ENCODE measurements at places on chromosomes 2 and 18.

GRCh38 chr2:96764253-96764637, 3.5 kb downstream of the CNNM4 start:
- DNase-seq: peak; percentile 81

DNA sequence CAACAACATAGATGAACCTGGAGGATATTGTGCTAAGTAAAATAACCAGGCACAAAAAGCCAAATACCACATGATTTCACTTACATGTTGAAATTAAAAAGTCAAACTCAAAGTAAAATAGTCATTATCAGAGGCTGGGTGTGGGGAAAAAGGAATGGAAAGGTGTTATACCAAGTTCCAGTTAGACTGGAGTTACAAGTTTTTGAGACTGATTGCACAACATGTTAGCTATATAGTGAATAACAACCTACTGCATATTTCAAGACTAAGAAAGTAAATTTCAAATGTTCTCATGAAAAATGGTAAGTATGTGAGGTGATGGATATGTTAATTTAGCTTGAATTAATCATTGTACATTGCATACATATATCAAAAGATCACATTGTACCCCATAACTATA, 116.8 kb upstream of the HNMT start:
- no peak for DNase-seq

- no peak for DNase-seq
Observed at GRCh38 chr2:200379481-200380090, 73.1 kb downstream of the SPATS2L start.

- DNase-seq: no peak
Observed at GRCh38 chr18:69022426-69022825, 224.5 kb downstream of the CCDC102B start.

GRCh38 chr2:287471-287885, 413 bp downstream of the ALKAL2 start:
- peak; percentile 61 for DNase-seq

DNA sequence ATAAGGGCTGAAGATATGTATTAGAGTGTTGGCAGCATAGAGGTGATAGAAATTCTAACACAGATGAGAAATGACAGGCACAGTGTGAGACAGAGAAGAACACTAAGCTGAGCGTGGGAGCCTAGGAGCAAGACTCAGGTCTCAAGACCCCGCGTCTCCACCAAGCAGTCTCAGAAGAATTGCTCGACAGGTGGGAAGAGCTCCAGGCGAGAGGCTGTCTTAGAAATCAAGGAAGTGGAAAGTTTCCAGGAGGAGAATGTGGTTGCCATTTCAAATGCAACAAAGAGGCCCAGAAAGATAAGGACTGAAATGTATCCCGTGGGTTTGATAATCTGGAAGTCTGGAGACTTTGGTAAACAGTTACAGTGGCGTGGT, 31.5 kb upstream of the CAB39 start:
- DNase-seq: no peak

GRCh38 chr2:15223887-15224286, 337.2 kb downstream of the NBAS start:
- peak; percentile 72 for DNase-seq

DNA sequence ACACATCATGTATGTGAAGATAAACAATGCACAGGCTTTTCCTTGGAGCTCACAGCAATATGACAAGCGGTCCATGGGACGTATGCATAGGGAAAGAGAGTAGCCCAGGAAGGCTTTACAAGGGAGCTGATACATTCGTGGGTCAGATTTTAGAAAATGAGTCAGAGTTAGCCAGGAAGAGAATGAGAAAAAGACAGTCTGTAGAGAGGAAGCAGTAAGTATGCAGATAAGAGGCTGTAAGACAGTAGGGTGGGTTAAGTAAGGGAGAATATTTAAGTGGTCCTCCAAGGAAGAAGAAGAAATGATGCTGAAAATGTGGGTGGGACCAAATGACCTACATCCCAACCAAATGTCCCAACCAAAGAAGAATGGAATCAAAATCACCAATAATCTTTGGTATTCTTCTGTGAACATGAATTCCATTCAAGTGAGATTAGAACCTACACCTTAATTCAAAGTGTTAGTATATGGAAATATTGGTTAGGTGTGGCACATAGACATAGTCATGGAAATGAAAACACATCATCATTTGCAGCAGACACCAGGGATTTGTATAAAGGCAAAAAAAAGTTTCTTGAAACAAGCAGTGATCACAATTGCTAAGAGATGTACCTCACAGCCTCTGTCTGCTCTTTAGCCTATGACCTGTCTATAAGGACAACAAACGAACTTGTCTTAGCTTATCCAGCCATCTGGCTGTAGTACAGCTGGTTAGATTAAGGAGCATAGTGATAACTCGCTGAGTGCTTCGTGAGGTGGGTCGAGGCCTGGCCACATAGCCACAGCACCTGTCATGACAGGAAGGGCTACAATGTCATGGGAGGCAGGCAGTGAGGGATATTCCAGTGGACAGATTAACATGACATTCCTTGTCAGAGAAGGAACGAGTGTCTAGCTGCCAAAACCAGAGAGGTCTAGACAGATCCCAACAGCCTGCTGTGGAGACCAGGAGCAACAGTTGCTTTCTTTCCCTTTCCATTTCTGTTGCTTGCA, 133.6 kb downstream of the ALK start:
- DNase-seq: no peak

- DNase-seq: peak; percentile 21
Observed at GRCh38 chr18:56825321-56825720, 174.2 kb downstream of the WDR7 start.

GRCh38 chr18:36655930-36656329, 172.9 kb downstream of the TPGS2 start:
- DNase-seq: no peak

- peak; percentile 64 for DNase-seq
Observed at GRCh38 chr2:97911206-97911921, 84.4 kb downstream of the TMEM131 start.

DNA sequence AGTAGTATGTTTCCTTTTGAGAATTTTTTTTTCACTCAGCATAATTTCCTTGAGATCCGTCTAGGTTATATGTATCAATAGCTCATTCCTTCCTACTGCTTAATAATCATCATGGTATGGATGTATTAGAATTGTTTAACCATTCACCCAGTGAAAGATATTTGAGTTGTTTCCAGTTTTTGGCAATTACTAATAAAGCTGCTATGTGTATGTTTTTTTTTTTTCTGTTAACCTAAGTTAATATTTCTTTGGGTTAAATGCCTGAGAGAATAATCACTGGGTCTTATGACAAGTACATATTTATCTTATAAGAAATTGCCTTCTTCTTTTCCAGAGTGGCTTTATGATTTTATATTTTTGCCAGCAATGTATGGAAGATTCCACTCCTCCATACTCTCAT, 96.4 kb upstream of the ST6GAL2 start:
- DNase-seq: no peak

- peak; percentile 8 for DNase-seq
Observed at GRCh38 chr2:148130581-148130980, 109.7 kb downstream of the MBD5 start.

DNA sequence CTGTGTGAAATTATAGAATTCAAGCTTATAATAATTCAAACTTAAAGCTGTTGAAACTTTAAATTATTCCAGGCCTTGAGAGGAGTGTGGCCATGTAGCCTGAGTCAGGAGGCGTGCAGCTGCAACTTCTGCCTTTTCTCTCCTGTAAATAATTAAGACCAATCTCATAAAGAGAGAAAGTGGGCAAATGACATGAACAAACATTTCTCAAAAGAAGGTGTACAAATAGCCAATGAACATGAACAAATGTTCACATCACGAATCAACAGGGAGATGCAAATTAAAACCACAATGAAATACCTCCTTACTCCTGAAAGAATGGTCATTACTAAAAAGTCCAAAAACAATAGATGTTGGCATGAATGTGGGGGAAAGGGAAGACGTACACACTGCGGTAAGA, 149.1 kb upstream of the MYCN start:
- DNase-seq: no peak

- no peak for DNase-seq
Observed at GRCh38 chr2:129006135-129006886, 687.6 kb upstream of the HS6ST1 start.

DNA sequence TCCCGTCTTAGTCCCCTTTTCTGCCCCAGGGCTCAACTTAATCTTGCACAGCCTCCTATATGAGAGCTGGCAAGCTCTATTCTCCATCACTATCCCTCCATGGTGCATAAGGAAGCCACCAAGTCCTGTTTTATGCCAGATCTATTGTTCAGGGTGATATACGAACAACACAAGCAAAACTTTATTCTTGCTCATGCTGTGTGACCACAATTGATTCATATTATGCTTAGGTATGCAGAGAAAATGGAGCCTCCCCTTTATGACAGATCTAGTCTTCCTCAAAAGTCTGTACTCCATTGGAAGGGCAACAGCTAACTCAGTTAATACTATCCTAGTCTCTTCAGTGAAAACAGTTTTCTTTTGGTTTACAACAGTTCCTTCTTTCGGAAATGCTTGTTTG, 94.0 kb upstream of the STON1 start:
- peak; percentile 26 for DNase-seq

DNA sequence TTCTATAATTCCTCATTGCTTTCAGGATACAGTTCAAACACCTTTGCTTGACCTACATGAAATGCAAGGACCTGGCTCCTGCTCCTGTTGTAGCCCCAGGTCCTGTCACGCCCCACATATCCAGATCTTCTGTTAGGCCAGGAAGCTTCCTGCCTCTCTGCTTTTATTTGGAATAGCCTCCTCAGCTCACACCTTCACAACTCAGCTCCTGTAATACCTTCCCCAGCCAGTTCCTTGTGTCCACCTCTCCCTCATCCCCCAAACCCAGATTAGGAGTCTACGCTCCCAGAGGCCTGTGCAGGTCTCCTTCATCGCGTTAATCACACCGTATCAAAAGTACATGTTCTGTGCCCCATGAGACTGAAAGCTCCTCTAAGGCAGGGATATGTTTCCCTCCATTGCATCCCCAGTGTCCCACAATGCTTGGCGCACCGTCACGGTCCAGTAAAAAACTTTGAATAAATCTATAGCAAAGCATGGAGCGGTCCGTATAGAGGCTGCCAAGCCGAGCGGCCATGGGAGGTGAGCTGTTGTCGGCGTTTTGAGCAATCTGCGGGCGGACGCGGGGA, 371 bp downstream of the MDH1B start:
- no peak for DNase-seq

GRCh38 chr2:237391140-237391539, 22.8 kb downstream of the COL6A3 start:
- no peak for DNase-seq

DNA sequence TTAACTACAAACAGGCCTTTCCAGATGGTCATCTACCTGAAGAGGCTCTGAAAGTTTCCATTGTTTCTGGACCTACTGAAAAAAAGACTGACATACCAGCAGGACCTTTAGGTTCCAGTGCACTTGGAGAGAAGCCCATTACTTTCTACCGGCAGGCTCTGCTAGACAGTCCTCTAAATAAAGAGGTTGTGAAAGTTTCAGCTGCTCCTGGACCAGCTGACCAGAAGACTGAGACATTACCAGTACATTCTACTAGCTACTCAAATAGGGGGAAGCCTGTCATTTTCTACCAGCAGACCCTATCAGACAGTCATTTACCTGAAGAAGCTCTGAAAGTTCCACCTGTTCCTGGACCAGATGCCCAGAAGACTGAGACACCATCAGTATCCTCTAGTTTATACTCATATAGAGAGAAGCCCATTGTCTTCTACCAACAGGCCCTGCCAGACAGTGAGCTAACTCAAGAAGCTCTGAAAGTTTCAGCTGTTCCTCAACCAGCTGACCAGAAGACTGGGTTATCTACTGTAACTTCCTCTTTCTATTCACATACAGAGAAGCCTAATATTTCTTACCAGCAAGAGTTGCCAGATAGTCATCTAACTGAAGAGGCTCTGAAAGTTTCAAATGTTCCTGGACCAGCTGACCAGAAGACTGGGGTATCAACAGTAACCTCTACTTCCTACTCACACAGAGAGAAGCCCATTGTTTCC, 65.8 kb downstream of the ALMS1 start:
- peak; percentile 26 for DNase-seq

DNA sequence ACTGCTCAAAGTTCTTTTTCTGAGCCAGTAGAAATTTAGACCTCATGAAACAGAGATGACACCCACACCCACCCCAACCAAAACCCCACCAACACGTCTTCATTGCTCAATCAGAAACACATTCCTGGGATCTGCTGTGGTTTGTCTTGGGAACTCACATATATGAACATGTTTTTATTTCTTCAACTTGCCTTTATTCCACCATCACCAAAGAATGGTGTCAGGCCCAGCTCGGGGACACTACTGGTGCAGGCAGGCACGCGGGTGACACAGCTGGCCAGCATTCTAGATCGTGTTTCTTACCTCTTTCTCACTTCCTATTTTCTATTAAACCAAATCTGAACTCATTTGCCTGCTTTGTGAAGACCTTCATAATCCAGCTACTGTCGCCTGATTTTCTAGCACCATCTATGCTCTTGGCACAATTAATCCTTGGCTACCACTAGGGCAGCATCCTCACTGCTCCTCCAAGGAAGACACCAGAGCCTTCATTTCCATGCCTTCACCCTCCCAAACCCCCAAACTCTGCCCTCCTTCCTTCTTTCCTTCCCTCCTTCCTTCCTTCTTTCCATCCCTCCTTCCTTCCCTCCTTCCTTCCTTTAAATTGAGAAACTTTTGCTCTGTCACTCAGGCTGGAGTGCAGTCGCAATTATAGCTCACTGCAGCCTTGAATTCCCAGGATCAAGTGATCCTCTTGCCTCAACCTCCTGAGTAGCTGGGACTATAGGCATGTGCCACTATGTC, 157.1 kb downstream of the BCL2 start:
- DNase-seq: peak; percentile 74

- no peak for DNase-seq
Observed at GRCh38 chr2:138565230-138565598, 63.6 kb downstream of the SPOPL start.

DNA sequence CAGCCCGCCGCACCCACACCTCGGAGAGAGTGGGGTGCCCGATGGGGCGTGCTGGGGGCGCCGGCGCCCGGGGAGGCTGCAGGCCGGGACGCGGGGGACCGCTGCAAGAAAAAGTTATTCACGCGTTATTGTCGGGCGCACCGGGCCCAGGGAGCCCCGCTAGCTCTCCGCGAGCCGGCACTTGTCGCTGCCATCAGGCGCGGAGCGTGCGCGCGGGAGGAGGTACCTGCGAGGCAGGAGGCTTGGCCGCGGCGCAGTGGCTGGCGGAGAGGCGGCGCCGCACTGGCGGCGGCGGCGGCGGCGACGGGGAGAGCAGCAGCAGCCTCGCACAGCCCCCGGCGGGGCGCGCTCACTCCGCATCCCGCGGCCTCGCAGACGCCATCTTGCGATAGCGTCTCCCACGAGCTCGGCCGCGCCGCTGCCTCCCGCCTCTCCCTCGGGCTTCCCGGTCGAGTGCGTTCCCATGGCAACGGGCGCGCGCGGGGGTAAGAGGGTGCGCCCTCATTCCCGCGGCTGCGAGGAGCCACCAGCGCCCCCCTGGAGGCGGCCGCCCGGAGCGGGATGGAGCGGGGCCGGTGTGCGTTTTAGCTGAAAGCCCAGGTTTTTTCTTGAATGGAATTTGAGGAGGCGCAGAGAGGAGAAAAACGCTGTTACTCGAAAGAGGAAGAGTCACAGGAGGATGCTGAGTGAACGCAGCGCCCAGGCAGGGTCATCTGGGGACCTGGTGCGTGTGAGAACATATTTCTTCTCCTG, at the start of gene CHN1:
CHN1 (minus strand) TSS at position 402 of the 753 bp plus-strand sequence. CDS start 469 bp downstream, outside the sequence.
- peak; percentile 58 for DNase-seq

Measured in suppressor macrophage treated with lipopolysaccharide for 1 hour (primary cell).